ENCODE measurements at places on chromosomes 6 and 20.

DNA sequence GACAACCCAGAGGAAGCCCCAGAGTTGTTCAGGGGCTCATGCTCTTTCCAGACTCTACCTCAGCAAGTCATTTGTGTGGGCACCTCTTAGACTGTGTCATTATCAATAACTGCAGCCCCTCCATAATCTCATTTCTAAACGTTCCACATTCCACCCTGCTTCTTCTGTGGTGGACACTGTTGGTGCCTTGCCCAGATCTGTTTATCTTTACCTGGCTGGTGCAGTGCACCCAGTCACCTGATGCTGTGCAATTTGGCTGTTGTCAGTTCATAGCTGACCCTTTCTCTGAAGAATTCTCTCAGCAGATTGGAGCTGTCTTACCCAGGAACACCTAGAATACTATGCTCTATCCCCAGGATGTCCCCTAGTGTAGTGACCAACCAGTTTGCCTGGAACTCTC is 80.0 kb downstream of the ATRN start:
- no peak for DNase-seq

DNA sequence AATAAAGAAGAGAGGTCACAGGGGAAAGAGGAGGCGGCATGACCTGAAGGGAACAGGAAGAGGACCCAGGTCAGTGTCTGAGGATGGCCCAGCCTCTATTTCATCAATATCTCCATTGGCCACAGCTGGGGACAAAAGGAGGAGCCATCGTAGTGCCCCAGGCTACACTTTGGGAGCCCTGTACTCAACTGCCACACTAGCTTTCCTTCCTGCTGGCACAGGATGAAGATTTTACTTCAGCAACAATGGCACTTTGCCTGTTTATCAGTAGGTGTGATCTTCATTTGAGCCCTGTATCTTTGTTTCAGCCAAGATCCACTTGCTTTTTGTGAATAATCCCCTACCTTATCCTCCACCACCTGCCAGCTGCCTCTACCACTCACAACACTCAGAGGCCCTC is 35.4 kb upstream of the RCAN2 start:
- DNase-seq = no peak

GRCh38 chr20:61803416-61803914 is 262.2 kb downstream of the TAF4 start:
- no peak for DNase-seq

- no peak for DNase-seq
Observed at GRCh38 chr6:105596284-105596755, 193.4 kb upstream of the PREP start.

DNA sequence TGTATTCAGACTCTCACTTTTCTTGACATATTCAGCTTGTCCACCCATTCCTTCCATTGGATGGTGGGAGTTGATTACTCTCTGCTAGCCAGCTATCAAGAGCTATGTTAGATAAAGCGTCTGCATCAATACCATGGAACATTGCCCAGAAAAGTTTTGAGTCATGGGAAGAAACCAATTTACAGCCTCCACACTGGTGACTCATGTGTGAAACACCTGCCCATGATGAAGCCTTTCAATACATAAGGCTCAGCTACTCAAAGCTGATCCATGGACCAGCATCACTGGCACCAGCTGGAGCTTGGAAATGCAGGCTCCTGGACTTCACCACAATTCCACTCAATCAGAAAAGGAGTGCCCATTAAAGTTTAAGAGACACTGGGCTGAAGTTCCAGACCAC is 16.1 kb downstream of the PLA2G7 start:
- no peak for DNase-seq

- no peak for DNase-seq
Observed at GRCh38 chr20:4989570-4989969, 11.7 kb downstream of the SLC23A2 start.

DNA sequence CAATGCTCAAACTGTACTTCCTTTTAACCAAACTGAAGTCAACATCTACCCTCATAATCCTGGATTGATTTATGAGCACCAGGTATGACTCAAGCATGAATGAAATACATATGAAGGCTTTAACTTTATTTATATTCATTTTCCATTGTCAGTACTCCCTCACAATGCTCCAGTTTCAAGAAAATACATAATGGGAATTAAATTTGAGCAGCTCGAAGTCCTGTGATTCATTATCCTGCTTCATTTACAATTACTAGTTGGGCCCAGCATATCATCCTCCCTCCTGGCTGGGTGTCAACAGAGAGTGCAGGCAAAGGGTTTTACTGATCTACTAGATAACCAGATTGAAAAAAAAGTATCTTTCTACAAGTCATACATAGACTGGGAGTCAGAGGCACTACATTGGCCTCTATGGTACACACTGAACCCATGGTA is 10.1 kb downstream of the SAMHD1 start:
- no peak for DNase-seq

DNA sequence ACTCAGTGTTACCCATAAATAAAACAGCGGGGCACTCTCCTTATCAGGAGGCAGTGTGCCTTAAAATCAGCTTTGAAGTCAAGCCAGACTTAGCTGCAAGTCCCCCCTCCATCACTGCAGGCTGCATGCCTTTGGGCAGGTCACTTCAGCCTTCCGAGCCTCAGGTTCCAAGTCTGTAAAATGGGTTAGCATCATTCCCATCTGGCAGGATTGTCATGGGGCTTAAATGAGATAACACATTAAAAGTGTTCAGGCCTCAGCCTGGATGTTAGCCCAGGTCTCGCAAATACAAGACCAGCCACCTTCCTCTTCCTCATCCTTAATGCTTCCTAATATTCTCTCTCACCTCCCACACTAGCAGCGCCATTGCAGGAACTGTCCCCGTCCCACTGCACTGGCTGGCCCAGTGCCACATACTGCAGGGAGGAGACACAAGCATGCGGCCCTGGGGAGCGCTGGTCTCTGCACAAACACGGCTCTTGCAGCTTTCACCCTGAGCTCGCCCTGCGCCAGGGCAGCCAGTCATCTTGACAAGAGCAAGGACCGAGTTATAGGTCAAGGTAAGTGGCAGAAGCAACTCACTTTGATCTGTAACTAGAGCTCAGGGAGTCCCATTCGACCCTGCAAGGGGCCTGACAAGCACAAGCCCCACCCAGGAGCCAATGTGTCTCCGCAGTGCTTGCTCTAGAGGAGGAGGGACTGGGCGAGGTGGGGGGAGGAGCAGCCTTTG is 564.6 kb upstream of the AGPAT4 start:
- no peak for DNase-seq

- no peak for DNase-seq
Observed at GRCh38 chr6:153162172-153162571, 31.1 kb upstream of the RGS17 start.

DNA sequence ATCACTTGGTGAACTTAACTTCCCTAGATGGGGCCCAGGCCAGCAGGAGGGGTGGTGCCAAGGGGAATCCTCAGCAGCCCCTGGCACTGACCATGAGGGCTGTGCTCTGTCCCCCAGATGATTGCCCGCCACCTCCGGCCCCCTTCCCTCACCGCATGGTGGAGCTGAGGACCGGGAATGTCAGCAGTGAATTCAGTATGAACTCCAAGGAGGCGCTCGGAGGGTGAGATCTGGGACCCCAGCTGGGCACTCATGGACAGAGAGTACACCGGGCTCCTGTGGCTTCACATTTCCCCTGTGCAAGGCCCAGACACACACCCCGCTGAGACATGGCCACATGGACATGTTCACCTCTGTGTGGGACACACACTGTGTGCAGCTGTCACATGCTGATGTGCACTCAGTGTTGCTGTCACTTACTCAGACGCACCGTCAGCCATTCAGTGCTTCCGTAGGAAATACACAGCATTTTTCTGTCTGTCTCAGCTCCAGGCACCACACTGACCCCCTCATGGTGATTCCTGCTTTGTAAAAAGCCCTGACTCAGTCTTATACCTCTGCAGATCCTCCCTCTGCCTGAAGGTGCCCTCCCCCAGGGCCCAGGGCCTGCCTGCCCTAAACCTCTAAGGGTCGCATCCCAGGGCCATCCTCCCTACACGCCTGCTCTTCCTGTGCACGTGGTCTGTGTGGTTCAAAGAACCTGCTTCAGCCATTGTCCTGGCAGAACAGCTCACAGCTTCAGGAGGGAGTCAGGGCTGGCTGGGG is 4.4 kb downstream of the MYLK2 start:
- no peak for DNase-seq

Data from stimulated activated CD8-positive, alpha-beta memory T cell treated with anti-CD3 and anti-CD28 coated beads, Interleukin-7, amount 100 ng/mL, for 24 hours (primary cell).